ENCODE measurements at places on chromosomes 12 and 14. TPM values are rescaled to one million over a fixed set of nuclear protein-coding genes. Genes with fewer than 3 reads are reported as not detected.

DNA sequence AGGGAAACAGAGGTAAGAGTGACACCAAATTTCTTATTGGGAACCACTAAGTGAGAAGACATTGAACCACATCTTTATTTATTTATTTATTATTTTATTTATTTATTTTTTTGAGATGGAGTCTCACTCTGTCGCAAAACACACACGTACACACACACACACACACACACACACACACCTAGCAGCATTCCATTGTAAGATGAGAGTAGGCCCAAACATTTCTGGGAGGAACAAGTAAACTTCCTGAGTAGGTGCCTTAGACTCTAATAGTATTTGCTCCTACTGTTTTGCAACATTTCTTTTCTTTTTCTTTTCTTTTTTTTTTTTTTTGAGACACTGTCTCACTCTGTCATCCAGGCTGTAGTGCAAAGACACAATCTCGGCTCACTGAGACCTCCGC is 7.1 kb upstream of the CDC42BPB start:
- no peak for DNase-seq

- no peak for DNase-seq
Measured at GRCh38 chr12:40351976-40352375, 127.2 kb downstream of the LRRK2 start.

DNA sequence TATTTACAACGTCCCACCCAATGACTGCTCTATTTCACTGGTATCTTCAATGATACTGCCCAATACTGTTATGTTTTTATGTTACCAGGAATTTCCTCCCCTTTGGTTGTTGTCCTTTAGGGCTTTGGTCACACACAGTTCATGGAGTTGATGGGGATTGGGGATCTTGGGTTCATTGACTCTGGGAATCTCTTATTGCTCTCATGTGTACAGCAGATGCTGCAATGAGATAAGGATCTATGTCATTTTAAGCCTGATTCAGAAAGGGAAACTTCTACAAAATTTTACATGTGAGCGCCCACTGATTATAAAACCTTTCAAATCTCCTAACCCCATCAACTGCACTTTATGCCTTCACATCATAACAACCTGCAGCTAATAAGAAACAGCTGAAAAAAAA is 67.2 kb downstream of the FAR2 start:
- no peak for DNase-seq

GRCh38 chr12:12883369-12884001 is 7.9 kb upstream of the GPRC5A start:
- no peak for DNase-seq

DNA sequence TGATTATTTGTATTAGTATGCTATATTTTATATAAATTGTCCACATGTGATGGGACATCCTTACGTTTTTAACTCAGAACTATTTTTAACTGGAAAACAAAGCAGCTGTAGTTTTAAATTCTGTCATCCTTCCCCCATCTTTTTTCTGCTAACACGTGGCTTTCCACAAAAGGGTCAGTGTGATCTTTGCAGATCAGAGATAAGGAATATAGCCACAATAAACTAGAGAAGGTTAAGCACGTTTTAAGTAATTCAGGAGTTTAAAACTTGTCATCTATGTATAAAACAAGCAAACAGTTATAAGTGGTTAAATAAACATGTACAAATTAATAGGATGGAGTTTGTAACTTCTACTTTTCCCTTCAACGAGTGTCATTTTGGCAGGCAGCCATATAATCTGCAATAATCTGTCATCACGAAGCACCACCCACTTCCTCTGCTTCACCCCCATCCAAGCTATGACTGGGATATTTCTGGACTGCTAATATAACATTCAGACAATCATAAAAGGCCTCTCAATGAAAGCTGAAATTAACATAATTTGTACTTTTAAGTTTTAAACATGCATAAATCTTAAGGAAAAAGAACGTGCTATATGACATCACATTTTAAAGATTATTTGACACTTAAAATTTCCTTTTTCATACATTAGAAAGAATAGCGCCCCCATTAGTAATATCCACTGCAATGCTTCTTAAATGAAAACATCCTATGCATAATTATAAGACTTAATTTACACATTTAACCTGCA is 15.3 kb downstream of the TAOK3 start:
- no peak for DNase-seq

GRCh38 chr12:28939427-28939826 is 209.7 kb upstream of the FAR2 start:
- no peak for DNase-seq

GRCh38 chr12:76480796-76481195 is 78.8 kb downstream of the OSBPL8 start:
- DNase-seq: no peak

DNA sequence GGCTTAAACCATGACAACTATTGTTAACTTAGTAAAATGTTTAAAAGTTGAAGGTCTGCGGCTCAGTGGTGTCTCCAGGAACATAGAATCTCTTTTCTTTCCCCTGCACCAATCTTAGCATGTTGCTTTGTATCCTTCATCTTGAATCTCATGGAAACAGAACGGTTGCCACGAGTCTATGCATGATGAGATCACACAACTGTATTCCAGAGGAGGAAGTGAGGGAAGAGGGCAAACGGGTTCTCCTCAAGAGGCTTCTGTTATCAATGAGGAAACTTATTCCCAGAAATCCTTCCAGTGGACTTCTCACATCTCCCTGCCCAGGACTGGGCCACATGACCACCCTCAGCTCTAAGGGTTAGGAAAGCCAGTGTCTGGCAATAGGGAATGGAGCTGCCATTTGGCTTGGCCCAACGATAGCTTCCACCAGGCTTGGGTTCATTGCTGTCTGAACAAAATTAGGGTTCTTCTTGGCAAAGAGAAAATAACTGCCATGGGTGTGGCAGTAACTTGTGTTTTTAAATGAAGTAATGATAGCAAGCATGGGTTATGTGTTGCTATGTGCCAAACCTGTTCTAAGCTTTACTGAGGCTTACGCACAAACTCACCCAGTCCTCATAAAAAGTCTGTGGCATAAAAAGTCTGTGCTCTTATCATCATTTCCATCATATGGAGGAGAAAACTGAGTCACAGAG is 17.4 kb downstream of the PLXNC1 start:
- no peak for DNase-seq

SOAT2 gene
- polyA plus RNA-seq: 2.4 TPM

MFAP5 gene
- polyA plus RNA-seq: 2.3 TPM

MIS18BP1 gene
- 49.6 TPM for polyA plus RNA-seq

CCDC60 gene
- 0.19 TPM for polyA plus RNA-seq

Data from renal pelvis (tissue), 12 donors.